WTC11 (cell line): ENCODE measurements at places on chromosomes 13 and 19.
A peak's percentile ranks its signal among the peaks of the same experiment; 100 is the strongest.

- DNase-seq, result peak; percentile 76
Measured at GRCh38 chr19:4523306-4524110, 5.2 kb upstream of the PLIN4 start.

DNA sequence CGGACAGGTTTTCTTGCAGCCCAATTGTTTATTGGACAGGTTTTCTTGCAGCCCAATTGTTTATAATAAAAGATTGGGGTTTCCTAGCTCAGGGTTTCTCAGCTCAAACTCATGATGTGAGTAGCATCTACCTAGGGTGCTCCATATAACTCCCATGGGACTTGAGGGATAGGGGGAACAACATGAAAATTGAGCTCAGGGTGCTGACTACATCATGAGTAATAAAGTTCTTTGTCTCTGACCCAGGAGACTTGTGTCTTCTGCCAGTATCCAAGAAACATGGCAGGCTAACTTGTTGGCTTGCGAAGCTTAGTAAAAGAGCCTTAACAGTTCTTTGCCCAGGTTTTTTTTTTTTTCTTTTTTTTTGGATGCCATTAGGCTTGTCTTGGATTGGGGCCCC, 59.2 kb upstream of the MYCBP2 start:
- DNase-seq, result no peak

DNA sequence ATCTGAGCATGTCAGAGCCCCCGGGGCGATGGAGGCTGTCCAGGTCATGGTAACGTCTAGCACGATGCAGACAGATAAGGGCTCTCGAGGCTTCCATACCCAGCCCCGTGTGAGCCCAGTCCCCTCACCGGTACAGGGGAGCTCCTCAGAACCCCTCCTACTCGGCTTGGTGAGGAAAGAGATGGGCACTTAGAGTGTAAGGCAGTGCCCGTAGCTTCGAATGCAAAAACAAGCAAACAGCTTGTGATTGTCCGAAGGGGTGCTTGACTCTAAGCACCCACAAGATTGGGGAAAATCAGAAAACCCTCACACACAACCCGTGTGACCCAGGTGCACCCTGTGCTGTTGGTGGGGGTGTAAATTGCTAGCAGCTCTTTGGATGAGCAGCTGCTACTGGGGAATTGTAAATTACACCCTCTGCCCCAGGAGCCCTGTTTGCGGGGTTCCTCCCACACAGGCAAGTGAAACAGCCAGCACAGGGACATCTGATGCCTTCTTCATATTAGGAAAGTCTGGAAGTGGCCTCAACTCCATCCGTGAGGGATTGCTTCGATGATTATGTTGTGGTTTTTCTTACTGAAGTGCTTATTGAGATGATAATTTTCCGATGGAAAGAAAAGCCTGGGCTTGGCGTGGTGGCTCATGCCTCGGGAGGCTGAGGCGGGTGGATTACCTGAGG, 918 bp upstream of the PSPN start:
- no peak for DNase-seq

GRCh38 chr13:90016688-90017087, 1330.8 kb upstream of the MIR17HG start:
- no peak for DNase-seq

- DNase-seq, result no peak
Measured at GRCh38 chr13:35781036-35782000, 304.8 kb upstream of the MAB21L1 start.

DNA sequence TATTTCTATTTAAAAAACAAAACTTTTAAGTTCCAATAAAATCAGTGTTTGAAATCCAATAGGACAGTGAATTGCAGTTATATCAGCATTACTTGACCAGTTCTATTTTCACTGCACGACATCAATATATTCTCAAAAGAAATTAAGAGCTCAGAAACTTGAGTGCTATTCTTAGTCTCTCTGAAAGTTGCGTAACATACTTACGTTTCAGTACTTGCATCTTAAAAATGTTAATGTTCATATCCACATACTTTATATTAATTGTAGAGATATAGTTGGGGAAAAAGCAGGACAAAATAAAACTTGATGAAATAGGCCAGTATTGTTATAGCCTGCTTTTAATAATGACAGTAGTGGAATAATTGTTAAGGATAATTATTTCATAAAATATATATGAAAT, 720.5 kb upstream of the PCDH9 start:
- DNase-seq, result no peak

GRCh38 chr13:23630349-23631093, 60.3 kb downstream of the TNFRSF19 start:
- no peak for DNase-seq
